HuH-7.5 (cell line): ENCODE measurements at places on chromosomes 11 and 22.
A peak's percentile ranks its signal among the peaks of the same experiment; 100 is the strongest.

GRCh38 chr11:132590986-132591385 is 941.3 kb downstream of the OPCML start:
- no peak for DNase-seq

GRCh38 chr11:124085997-124086846 is 29.0 kb upstream of the VWA5A start:
- DNase-seq = no peak

GRCh38 chr11:95378111-95378510 is 147.1 kb upstream of the SESN3 start:
- no peak for DNase-seq

DNA sequence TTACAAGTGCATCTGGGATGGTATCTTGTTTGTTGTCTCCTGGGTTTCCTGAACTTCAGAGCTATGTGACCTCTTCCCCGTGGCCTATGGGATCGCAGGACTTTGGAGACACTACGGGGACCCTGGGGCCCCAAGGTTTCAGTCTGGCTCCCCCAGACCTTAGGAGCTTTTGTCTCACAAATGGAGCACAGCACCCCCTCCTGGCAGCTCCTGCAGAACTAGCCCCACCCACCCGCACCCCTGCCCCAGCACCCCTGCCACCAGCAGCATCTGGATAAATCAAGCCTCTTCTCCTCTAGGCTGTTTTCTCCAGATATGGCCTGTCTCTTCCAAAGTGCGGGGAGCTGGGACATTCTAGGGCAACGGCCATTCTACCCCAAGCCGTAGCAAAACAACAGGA is 10.4 kb downstream of the RCOR2 start:
- no peak for DNase-seq

DNA sequence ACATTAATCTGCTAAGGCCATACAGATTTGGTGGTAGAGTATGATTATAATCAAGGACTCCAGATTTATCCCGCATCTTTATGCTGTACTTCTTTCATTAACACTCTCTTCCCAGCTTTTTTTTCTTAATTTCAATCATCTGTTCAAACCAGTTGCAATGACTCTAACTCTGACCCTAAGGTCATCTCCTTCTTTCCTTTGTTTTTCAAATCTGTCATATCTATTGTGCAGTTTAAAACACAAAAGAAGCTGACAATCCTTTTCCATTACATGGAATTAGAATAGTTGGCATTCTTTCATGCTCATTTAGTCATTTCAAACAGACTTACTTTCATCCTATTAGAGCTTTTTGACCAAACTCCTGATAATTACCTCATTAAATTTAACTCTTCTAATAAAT is 53.6 kb upstream of the GRM5 start:
- no peak for DNase-seq

DNA sequence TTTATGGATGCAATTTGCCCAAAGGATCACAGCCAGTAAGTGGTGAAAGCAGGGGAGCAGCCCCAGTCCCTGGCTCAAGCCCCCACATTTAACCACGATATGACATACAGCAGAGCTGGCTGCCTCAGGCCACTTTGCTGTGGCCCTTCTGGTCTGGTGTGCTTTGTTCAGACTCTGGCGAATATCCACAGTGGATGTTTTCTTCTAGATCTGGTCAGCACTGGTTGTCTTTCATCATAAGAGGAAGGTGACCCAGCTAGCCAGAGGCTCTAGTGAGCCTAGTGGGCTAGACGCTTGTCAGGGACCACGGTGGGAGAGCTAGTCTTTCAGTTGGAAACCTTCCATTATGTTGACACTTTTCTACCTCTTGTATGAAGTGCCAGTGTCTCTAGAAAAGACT is 42.5 kb downstream of the DGCR2 start:
- DNase-seq = no peak

GRCh38 chr11:119615003-119615881 is 113.8 kb downstream of the NECTIN1 start:
- no peak for DNase-seq

DNA sequence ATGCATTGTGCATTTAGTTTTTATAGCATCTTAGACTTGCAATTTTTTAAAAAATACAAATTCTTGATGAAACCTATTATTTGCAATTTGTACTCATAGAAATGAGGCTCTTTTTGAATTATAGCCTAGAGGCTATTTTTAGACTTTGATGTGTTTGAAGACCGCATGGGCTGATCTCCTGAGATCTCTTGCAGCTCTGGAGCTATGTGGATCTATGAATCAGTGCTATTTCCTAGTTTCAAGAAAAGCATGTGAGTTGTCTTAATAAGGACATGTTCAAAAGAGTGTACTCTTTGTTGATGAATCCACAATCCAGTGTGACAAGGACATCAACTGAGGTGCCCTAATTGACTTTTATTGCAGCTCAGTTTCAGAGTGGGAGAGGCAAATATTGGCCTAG is 620.5 kb downstream of the ETS1 start:
- DNase-seq = no peak

DNA sequence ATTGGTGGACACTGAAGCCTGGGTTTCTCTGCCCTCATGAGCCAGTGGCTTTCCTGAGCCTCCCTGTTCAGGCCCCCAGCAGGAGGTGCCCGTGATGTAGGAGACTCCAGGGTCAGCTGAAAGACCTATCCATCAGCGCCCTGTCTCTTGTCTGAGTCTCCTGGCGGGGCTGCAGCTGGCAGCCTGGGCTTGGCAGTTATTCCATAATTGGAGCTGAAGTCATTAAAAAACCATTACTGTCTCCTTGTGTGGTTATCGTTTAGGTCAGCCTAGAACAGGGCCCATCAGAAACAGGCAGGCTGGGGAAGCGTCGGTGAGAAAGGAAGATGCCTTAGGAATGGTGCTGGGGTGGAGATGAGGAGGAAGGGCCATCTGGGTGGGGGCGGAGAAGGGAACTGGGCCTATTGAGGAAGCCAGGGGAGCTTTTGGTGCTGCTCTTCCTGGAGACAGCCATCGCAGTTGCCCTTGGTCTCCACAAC is 5.0 kb downstream of the TUB start:
- DNase-seq = no peak

- DNase-seq = no peak
These were observed 156.3 kb upstream of the SESN3 start for GRCh38 chr11:95387325-95387724.

DNA sequence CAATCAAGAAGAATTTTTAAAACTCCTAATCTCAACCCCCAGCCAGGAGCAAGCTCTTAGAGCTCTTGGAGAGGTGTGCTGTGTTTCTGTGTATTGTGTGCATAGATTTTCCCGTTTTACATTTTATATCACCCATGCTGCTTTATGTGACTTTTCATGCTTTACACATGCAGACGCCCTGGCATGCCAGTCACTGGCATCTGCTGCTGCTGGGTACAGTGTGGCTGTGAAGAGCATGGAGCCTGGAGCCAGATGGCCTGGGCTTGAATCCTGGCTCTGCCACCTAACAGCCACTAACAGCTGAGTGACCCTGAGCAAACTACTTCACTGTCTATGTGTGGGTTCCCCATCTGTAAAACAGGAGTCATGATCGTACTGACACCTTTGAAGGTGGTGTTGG is 23.1 kb downstream of the POLR3H start:
- no peak for DNase-seq

- DNase-seq = no peak
These were observed 34.9 kb downstream of the TBC1D22A start for GRCh38 chr22:46797355-46797754.

- no peak for DNase-seq
These were observed 122.0 kb upstream of the SORL1-AS1 start for GRCh38 chr11:121574801-121575200.

DNA sequence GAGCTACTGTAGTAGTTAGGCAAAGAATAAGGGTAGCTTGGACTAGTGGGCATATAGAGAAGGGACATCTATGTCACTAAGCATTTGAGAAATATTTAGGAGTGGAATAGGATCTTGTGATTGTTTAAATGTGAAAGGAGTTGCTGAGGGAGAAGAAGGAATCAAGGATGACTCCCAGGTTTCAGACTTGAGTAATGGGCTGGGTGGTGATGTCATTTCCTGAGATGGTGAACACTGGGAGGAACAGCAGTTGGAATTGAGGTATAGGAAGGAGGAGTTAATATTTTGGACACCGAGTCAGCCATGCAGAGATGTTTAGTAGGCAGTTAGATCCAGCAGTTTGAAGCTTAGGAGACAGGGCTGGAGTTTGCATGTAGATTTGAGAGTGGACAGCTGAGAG is 40.1 kb downstream of the REXO2 start:
- no peak for DNase-seq

- DNase-seq = peak; percentile 32
These were observed 8.5 kb downstream of the TMEM258 start for GRCh38 chr11:61783717-61784505.

- DNase-seq = no peak
These were observed 45.7 kb upstream of the SHANK2 start for GRCh38 chr11:71298016-71298550.

DNA sequence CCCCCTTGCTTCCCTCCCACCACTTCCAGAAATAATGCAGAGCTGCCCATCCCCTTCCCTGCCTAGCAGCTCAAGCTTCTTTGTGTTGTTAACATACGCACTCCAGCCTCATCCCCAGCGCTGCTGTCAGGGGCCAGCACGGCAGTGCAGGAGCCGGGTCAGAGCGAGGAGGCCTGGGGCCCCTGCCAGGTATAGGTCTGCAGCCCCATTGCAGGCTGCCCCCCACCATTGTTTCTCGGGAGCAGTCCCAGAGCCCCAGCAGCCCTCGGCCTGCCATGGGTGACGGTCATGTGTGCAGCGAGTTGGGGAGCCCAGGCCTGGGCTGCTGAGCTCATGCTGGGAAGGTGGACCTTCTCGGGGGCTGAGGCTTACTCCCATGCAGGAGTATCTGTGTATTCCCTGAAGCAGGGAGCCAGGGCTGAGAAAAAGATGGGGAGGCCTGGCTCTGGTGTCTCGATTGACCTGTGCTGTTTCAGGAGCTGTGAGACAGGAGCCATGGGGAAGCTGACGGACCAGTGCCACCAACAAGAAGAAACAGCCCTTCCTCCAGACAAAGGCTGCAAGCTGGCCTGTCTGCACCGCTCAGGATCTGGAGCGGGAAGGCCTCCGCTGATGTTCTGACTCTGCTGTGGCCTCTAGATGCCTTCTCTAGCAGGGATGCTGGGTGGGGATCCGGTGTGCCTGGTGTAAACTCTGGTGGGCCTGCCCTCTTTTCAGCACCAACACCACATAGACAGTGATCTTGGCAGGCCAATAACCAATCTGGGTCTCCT is 220.5 kb upstream of the B3GAT1 start:
- no peak for DNase-seq

- DNase-seq = no peak
These were observed 218.2 kb upstream of the CARD18 start for GRCh38 chr11:105357764-105358163.

- DNase-seq = no peak
These were observed 91.9 kb upstream of the PRR5 start for GRCh38 chr22:44610071-44610470.

- DNase-seq = no peak
These were observed 26.9 kb upstream of the APOBEC3A start for GRCh38 chr22:38930512-38930911.

DNA sequence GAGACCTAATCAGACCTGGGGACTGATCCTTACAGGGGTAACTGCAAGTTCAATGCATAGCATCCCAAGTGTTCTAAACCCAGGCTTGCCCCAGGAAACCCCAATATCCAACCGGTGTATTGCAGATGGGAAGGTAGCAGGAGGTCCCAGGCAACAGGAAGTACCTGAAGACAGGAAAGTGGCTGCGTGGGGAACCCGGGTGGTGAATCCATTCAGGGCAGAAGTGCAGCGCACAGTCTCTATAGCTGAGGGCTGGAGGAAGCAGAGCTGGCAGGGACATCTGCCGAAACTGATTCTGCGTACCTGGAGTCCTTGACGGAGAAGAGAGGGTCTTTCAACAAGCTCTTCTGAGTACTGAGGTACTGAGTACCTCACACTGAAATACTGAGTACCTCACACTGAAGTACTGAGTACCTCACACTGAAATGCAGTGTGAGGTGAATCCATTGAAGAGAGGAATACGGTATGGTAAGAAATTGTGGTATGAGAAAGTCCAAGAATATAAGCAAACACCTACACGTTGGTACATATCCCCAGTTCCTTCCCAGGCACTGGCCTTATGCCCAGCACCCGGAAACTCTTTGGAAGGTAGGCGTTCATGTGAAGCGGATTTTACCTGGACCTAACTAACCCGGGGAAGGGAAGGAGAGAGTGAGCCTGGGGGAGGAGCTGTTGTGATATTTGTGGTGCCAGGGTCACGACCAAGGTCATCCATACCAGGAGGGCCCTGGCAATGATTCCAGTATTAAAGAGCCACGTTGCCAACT is 20.1 kb downstream of the SCN4B start:
- DNase-seq = no peak

- no peak for DNase-seq
These were observed 15.7 kb upstream of the SCGB1A1 start for GRCh38 chr11:62402960-62403730.

DNA sequence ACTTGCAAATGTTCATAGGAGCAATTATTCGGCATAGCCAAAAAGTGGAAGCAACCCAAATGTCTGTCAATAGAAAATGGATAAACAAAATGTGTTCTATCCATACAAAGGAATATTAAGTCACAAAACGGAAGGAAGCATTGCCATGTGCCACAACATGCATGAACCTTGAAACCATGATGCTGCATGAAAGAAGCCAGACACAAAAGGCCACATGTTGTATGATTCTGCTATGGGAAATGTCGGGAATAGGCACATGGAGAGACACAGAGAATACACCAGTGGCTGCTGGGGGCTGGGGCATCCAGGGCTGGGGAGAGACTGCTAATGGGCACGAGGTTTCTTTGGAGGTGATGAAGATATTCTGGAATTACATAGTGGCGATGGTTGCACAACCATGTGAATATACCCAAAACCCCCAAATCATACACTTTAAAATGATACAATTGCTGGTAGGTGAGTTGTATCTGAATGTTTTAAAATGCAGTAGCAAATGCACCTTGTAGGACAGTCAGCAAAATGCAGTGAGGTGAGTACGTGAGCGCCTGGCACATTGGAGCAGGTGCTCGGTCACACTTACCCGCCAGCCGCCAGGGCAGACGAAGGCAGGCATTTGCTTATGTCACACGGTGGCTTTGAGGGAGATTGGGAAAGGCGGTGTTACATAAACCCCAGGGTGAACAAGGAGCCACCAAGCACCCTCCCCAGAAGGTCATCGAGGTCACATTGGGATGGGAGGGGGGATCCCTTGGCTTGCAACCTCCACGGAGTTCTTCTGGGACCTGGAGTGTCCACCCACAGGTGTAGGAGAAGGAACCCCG is 6.3 kb upstream of the OSM start:
- DNase-seq = no peak

GRCh38 chr11:67420646-67421429 is 5.4 kb downstream of the CARNS1 start:
- DNase-seq = peak; percentile 100

GRCh38 chr11:64044730-64045393 is 9.1 kb downstream of the FLRT1 start:
- no peak for DNase-seq

- no peak for DNase-seq
These were observed 9.6 kb downstream of the PARVB start for GRCh38 chr22:44033694-44034093.
